Fibroblast of skin of right quadriceps (primary cell): ENCODE measurements at places on chromosomes 5 and 9.

GRCh38 chr5:177098470-177099141 lies 11.9 kb downstream of the FGFR4 start:
- DNase-seq, result no peak

GRCh38 chr9:84002344-84002743 lies 21.7 kb downstream of the RMI1 start:
- DNase-seq, result no peak

- no peak for DNase-seq
Observed at GRCh38 chr5:131495536-131496399, 139.3 kb downstream of the RAPGEF6 start.

DNA sequence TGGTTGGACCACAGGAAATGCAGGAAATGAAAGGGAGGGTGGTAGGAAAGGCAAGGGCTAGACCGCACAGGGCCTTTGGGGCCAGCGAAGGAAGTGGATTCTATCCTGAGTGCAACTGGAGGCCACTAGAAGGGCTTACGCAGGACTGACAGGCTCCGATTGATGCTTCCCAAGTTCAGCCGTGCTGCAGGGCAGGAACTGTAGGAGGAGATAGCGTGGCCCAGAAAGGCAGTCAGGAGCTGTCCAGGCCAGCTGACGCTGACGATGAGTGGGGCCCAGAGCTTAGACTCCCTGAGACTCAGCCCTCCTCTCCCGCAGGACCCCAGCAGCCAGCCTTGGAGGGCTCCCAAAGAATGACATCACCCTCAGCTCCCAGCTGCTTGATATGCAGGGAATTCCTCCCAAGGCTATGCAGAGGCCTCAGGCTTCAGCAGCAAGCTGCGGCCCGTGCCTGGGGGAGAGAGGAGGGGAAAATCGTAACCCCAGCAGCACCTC lies 48.8 kb downstream of the KCNIP1 start:
- peak; percentile 91 for DNase-seq

GRCh38 chr5:161372682-161373344 lies 173.7 kb downstream of the GABRB2 start:
- DNase-seq, result no peak

DNA sequence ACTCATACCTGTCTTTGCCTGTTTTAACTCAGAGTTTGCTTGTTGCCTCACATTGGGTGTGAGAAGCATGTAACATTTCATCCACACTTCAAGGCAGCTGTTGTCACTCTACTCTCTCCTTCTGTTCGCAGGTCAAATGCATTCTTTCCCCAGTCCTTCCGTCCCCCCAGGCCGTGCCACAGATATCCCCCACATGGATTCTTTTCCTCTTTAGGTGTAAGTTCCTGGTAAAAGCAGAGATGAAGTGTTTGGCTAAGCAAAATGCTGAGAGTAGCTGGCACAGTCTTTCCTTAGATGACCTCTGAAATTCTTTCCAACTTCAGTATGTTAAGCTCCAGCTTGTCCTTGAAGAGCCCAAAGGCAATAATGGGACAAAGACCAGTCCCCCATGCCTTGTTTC lies 328.2 kb downstream of the SLIT3 start:
- no peak for DNase-seq
